PC-9 (cell line): ENCODE measurements at places on chromosomes 1 and 21.

- H3K4me3 ChIP-seq, result no peak overlapping the region
- no peak for DNase-seq
Measured at GRCh38 chr1:235250430-235250829, 77.5 kb downstream of the ARID4B start.

GRCh38 chr1:119674835-119675289 is 26.8 kb upstream of the ZNF697 start:
- H3K36me3 ChIP-seq, result no peaks in the 10 kb centered on the region
- no peaks in the 10 kb centered on the region for H3K27me3 ChIP-seq
- peak overlapping the region; percentile 49 for H3K4me3 ChIP-seq
- peaks cover 45% of the 10 kb centered on the region for H3K4me1 ChIP-seq
- H3K27ac ChIP-seq, result peak overlapping the region; percentile 97

- H3K36me3 ChIP-seq, result no peaks in the 10 kb centered on the region
- no peak overlapping the region for H3K27ac ChIP-seq
- peaks cover 44% of the 10 kb centered on the region for H3K4me1 ChIP-seq
- no peak overlapping the region for H3K4me3 ChIP-seq
- DNase-seq, result no peak
Measured at GRCh38 chr1:203671521-203672278, 45.1 kb downstream of the ATP2B4 start.

GRCh38 chr1:4587721-4588120 is 66.7 kb upstream of the AJAP1 start:
- no peak for DNase-seq
- H3K36me3 ChIP-seq, result no peaks in the 10 kb centered on the region
- no peak overlapping the region for H3K4me3 ChIP-seq
- H3K27me3 ChIP-seq, result peaks cover 33% of the 10 kb centered on the region
- H3K4me1 ChIP-seq, result no peaks in the 10 kb centered on the region

DNA sequence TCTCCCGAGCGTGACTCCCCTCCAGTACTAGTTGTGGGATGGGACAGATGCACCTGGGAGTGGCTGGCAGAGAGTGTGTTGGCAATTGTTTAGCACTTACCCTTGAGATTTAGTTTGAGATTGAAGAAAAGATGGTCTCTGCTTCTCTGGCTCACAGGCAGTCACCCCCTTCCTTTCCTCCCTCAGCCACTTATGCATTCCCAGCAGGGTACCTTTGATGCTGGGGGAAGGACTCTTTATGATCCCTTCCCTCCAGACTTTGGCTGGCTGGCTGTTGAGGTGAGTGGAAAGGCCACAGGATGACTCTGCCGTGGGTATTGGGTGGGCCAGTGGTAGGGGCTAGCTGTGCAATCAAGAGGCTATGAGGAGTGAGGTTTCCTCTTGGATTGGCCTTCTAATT is 236.8 kb downstream of the CAMTA1 start:
- H3K27me3 ChIP-seq, result peaks cover 65% of the 10 kb centered on the region
- no peaks in the 10 kb centered on the region for H3K36me3 ChIP-seq
- H3K27ac ChIP-seq, result no peak overlapping the region
- H3K4me3 ChIP-seq, result no peak overlapping the region
- no peaks in the 10 kb centered on the region for H3K4me1 ChIP-seq

- H3K36me3 ChIP-seq, result no peaks in the 10 kb centered on the region
- H3K4me3 ChIP-seq, result no peak overlapping the region
- no peak overlapping the region for H3K27ac ChIP-seq
- H3K4me1 ChIP-seq, result no peaks in the 10 kb centered on the region
- no peaks in the 10 kb centered on the region for H3K27me3 ChIP-seq
Measured at GRCh38 chr1:983798-984475, 2.0 kb upstream of the PERM1 start.

DNA sequence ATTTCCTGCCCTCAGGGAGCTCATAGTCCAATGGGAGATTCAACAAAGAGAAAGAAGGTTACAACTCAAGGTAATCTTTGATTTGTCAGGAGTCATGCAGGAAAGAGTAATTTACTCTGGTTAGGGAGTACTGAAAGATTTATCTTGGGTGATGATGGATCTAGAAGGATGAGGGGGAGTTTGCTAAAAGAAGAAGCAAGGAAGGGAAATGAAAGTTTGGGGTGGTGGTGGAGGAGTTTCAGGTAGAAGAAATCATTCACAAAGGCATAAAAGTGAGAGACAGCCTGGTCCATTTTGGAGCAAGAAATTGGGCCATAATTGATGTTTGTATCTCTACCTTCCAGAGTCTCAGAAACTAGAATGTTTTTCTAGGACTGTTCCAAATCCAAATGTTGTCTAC is 116.7 kb downstream of the ROR1 start:
- no peaks in the 10 kb centered on the region for H3K36me3 ChIP-seq
- no peaks in the 10 kb centered on the region for H3K27me3 ChIP-seq
- H3K4me3 ChIP-seq, result no peak overlapping the region
- no peak for DNase-seq
- no peak overlapping the region for H3K27ac ChIP-seq

DNA sequence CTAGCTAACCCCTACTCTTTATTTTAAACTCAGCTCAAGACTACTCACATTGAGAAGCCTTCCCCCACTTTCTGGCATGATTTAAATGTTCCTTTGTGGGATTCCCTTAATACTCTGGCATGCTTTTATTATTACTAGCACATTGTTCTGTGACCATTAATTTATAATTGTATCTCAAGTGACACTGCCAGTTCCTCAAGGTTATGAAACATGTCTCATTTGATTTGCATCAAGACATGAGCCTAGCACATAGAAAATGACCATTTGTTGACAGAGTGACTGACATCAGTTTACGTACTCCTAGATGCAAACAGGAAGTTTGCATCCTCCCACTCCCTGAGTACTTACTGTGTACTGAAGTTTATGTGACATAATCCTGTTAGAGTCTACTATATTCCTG is 15.2 kb downstream of the RGS4 start:
- no peak for DNase-seq
- H3K4me3 ChIP-seq, result no peak overlapping the region
- H3K27ac ChIP-seq, result no peak overlapping the region
- no peaks in the 10 kb centered on the region for H3K27me3 ChIP-seq
- no peaks in the 10 kb centered on the region for H3K36me3 ChIP-seq

DNA sequence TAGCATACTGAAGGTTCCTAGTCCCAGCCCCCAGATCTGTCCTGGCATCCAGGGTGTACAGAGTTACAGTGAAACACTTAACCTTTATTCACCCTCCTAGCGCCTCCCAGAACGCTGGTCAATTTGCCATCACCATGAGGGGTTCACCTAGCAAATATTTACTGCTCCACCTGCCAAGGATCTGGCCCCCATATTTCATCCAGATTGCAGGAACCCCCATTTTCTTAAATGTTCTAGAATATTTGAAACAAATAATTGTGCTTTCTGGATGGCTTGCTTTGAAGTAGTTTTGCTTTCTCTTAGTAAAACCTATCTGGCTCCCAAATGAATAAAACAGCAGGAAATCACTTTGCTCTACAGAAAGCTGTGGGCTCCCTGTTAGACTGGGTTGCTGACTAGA is 37.7 kb downstream of the KCNN3 start:
- no peak for DNase-seq
- H3K4me1 ChIP-seq, result no peaks in the 10 kb centered on the region
- no peaks in the 10 kb centered on the region for H3K36me3 ChIP-seq
- H3K27ac ChIP-seq, result no peak overlapping the region

DNA sequence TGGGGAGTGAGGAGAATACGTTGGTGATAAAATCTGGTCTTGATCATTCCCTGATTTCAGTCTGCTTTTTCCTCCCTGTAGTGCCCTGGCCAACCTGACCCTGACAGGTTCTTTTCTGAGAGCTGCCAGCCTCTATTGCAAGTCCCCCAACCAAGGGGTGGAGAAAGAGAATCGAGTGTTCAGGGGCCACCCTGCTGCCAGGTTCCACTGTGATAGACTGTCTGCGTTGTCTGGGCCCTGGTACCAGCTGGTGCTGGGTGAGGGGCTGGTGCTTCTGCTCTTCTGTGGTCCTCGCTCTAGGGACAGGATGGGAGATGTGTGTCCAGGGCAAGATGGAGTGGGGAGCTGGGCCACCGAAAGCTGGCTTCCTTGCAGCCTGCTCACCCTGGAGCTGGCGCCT is 214.6 kb downstream of the CAMTA1 start:
- H3K36me3 ChIP-seq, result no peaks in the 10 kb centered on the region
- no peak for DNase-seq
- no peak overlapping the region for H3K4me3 ChIP-seq
- peaks cover 68% of the 10 kb centered on the region for H3K27me3 ChIP-seq

DNA sequence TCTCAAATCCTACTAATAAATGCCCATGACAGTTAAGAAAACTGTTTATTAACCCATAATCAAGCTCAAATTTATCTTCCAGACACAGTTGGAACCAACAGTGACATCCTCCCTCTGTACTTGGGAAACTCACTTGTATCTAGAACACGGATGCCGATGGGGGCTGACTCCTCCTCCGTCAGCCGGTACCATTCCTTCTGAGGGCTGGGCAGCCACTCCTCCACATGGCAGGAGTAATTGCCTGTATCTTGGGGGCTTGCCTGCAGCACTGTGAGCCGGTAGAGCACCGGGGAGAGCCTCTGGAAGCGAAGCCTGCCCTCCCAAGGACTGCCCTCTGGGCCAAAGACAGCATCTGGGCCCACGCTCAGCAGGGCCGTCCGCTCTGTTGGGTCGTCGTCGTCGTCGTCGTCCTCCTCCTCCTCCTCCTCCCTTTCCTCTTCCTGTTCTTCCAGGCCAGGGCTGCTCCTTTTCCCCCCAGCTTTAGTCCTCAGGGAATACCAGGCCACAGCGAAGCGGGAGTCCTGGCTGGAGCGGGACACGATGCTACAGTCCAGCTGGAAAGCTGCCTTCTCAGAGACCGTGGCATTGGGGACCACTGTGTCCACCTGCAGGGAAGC is 8.5 kb upstream of the CD58 start:
- no peak overlapping the region for H3K4me3 ChIP-seq
- H3K36me3 ChIP-seq, result 0 out of 2 replicates have a peak, but pooled peaks cover 5% of the 10 kb centered on the region
- H3K27me3 ChIP-seq, result no peaks in the 10 kb centered on the region
- H3K27ac ChIP-seq, result no peak overlapping the region

DNA sequence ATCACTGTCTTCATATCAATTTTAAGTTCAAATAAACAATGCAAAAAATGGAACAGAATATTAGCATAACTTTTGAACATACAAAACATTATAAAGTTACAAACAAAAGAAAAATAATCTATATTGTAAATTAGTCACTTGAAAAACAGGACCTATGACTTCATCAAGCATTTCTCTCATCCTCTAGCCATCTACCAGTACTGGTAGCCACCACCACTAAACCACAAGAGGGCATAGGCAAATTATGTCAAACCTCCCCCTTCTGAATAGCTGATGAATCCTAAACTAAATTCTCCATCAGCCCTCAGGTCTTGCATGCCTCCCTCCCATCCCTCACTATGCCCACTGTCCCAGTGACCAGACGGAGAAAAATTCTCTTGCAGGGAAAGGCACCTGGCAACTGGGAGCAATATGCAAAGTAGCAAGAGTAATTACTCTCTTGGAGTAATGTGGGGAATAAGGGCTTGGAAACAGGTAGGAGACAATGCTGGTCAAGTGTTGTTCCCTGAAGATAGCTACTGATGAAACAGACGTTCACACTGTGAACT is 37.1 kb downstream of the SSX2IP start:
- no peak overlapping the region for H3K4me3 ChIP-seq
- no peaks in the 10 kb centered on the region for H3K27me3 ChIP-seq
- H3K4me1 ChIP-seq, result no peaks in the 10 kb centered on the region
- H3K36me3 ChIP-seq, result peaks cover 10% of the 10 kb centered on the region; the same call in 1 of the 2 replicates
- H3K27ac ChIP-seq, result no peak overlapping the region

- H3K4me1 ChIP-seq, result peaks cover 35% of the 10 kb centered on the region
- no peak for DNase-seq
- peak overlapping the region; percentile 87 for H3K27ac ChIP-seq
Measured at GRCh38 chr1:31154000-31154631, 85.6 kb downstream of the NKAIN1 start.

DNA sequence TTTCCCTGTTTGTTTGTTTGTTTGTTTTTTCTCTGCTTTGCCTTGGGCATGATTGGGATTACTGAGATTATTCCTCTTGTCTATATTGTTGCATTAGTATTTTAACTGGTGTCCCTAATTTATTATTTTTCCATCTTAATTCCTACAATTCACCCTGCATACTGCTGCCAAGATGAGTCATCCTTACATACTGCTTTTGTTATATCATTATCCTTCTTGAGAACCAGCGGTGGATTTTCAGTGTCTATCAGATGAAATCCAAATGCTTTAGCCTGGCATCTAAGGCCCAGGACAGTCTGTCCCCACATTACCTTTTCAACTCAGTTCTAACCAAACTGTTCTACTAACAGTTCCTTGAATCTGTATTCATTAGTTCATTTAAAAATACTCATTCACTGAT is 101.7 kb downstream of the OLFML2B start:
- no peak overlapping the region for H3K27ac ChIP-seq
- DNase-seq, result no peak
- H3K27me3 ChIP-seq, result no peaks in the 10 kb centered on the region
- H3K4me3 ChIP-seq, result no peak overlapping the region
- no peaks in the 10 kb centered on the region for H3K4me1 ChIP-seq
- no peaks in the 10 kb centered on the region for H3K36me3 ChIP-seq

GRCh38 chr21:34668803-34669148 is at the start of gene CLIC6:
CLIC6 (plus strand) TSS chr21:34668994; CDS start chr21:34669389, 395 bp downstream.
- H3K27me3 ChIP-seq, result peaks cover 22% of the 10 kb centered on the region
- no peaks in the 10 kb centered on the region for H3K36me3 ChIP-seq
- no peak for DNase-seq
- H3K4me3 ChIP-seq, result no peak within 1 kb of the TSS
- H3K27ac ChIP-seq, result no peak within 1 kb of the TSS

GRCh38 chr1:36988321-36988720 is 46.0 kb downstream of the GRIK3 start:
- no peak for DNase-seq
- H3K27ac ChIP-seq, result no peak overlapping the region
- H3K36me3 ChIP-seq, result no peaks in the 10 kb centered on the region
- H3K4me1 ChIP-seq, result no peaks in the 10 kb centered on the region

GRCh38 chr1:47940326-47940725 is 56.9 kb downstream of the TRABD2B start:
- H3K27ac ChIP-seq, result no peak overlapping the region
- peaks cover 6% of the 10 kb centered on the region; the same call in 1 of the 2 replicates for H3K4me1 ChIP-seq
- H3K4me3 ChIP-seq, result no peak overlapping the region

DNA sequence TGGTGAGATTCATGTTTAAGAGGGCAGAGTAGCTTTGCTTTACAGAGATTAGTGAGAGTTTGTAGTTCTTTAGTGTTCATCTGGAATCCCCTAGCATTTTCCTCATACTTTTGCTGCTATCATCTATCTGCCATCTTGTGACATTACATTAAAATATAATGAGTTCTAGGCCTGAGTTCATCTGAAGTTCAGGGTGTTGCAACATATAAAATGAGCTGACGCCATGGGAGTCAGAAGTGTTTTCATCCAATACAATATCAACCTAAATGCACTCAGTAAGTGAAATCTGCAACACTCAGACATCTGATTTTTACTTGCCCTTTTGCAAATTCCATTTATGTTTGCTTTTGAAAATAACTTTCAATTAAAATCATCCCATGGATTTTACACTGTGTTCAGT is 153.8 kb downstream of the NTNG1 start:
- no peak overlapping the region for H3K27ac ChIP-seq
- DNase-seq, result no peak
- H3K36me3 ChIP-seq, result no peaks in the 10 kb centered on the region
- no peaks in the 10 kb centered on the region for H3K27me3 ChIP-seq

GRCh38 chr1:100423832-100424337 is 71.6 kb downstream of the CDC14A start:
- no peaks in the 10 kb centered on the region for H3K4me1 ChIP-seq
- no peak overlapping the region for H3K4me3 ChIP-seq
- no peak for DNase-seq
- no peak overlapping the region for H3K27ac ChIP-seq
- H3K27me3 ChIP-seq, result no peaks in the 10 kb centered on the region
- no peaks in the 10 kb centered on the region for H3K36me3 ChIP-seq
